ENCODE measurements at places on chromosomes 3 and 15. TPM values are rescaled to one million over a fixed set of nuclear protein-coding genes. Genes with fewer than 3 reads are reported as not detected.

DNA sequence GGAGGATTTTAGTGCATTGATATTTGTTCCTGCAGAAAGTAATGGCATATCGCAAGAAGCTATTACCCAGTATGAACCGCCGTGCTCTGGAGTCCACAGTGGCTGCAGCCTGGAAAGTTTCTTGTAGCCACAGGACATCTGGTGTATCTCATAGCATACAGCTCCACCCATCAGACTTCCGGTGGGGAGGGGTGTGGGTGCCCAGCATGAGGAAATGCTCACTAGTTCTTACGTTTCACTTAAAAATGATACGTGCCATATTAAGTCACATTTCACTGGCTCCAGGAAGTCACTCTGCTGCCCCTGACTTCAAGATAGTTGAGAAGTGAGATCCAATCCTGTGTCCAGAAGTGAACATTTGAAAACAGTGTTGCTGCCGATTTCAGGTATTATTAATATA is 990.4 kb downstream of the GBE1 start:
- DNase-seq: no peak

The RBPMS2 gene
- total RNA-seq: 202 TPM

GRCh38 chr3:157573281-157573680 is 70.1 kb upstream of the VEPH1 start:
- no peak for DNase-seq

GRCh38 chr15:75727031-75727531 is 14.4 kb upstream of the CSPG4 start:
- DNase-seq: no peak

DNA sequence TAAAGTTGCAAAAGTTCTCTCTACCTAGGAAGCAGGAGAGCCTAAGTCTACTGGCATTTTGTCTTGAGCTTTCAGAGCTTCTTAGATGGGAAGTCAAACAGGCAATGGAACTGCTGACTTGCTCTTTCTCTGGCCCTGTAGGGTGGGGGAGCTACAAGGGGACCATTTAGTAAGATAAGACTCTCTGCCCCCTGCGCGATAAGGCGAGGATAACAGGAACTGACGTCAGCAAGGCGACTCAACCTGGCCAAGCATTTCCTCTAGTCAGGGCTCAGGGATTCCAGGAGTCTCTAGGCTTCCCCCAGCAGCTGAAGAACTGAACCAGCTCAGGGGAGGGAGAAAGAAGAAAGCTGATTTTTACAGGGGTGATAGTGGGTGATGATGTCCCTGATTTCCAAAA is 5.8 kb downstream of the RARB start:
- no peak for DNase-seq

Data from WTC11 (cell line).